Right lung (tissue), 10 donors: ENCODE measurements at places on chromosomes 6 and 20. TPM values are rescaled to one million over a fixed set of nuclear protein-coding genes. Genes with fewer than 3 reads are reported as not detected.

Gene ARFGAP1
- polyA plus RNA-seq, result 50.4 TPM

- no peak for DNase-seq
Measured at GRCh38 chr20:33753143-33753542, 21.3 kb downstream of the ZNF341 start.

DNA sequence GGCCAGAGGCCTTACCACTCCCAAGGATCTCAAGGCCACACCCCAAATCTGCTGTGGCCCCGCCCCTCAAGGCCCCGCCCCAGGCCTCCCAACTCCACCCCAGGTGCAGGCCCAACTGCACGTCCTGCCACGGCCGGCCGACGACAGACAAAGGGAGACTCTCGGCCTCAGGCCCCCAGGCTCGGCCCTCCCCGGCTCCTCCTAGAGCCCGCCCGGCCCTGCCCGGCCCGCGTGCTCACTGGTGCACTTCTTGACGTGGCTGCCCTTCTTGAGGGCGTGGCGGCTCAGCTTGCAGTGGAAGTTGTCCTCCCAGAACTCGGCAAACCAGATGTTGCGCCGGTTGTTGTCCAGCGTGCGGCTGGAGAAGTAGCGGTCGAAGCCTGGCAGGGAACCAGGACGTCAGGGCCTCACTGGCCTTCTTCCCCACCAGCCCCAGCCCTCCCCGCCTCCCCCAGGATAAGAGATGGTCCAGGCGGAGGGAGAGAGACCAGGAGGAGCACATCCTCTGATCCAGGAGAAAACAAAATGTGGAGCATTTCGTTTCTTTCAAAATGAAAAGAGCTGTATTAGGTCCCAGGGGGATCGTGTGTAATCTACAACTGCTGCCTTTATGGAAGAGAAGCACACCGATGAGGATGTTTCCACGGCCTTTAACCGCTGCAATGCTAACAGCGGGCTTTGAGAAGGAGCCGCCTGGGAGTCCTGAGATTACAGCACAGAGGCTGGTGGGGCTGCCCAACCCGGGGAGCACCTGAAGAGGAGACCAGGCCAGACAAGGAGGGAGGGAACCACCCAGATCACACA, 89.4 kb downstream of the GRM4 start:
- peak; percentile 60 for DNase-seq

Gene CD83
- 15.3 TPM for polyA plus RNA-seq

Gene GJA10
- polyA plus RNA-seq, result not detected

- no peak for DNase-seq
Measured at GRCh38 chr20:23320317-23320716, 30.3 kb upstream of the NXT1 start.

Gene MCHR2
- not detected for polyA plus RNA-seq

Gene CST5
- not detected for polyA plus RNA-seq

DNA sequence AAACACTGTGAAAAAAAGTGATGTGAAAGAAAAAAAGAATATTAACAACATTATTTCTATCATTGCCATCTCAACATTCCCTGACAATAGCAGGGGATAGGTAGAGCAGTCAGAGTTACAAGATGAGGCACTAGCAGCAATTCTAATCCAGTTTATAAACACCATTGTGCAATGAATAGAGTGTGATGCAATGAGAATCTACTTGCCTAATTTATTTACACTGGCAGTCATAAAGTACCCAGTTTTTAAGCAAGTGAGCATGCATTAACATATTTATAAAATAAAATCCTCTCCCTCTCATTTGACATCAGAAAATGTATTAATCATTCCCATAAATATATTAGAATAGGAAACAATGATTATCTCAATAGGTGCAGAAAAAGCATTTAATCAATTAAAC, 2.5 kb upstream of the MANEA start:
- no peak for DNase-seq

Gene DEFB124
- polyA plus RNA-seq, result 0.41 TPM

Gene RAET1G
- 2.0 TPM for polyA plus RNA-seq

DNA sequence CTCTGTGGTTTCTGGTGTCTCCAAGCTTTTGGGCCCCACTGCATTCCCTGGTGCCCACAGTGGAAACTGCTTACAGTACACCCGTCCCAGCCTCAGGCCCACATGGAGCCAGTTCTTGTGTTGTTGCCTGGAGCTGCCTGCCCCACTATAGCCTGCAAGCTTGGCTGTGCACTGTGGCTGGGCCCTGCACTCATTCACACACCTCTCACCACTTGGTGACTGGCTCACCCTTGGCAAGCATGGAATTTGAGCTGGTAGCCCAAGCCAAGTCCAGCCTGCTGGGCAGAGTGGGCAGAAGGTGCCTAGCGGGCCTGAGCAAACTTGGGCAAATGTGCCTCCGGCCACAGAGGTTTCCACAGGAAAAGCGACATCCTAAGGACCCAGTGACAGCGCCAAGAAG, 472.3 kb downstream of the MMUT start:
- no peak for DNase-seq

Gene HAO1
- 0.13 TPM for polyA plus RNA-seq

DNA sequence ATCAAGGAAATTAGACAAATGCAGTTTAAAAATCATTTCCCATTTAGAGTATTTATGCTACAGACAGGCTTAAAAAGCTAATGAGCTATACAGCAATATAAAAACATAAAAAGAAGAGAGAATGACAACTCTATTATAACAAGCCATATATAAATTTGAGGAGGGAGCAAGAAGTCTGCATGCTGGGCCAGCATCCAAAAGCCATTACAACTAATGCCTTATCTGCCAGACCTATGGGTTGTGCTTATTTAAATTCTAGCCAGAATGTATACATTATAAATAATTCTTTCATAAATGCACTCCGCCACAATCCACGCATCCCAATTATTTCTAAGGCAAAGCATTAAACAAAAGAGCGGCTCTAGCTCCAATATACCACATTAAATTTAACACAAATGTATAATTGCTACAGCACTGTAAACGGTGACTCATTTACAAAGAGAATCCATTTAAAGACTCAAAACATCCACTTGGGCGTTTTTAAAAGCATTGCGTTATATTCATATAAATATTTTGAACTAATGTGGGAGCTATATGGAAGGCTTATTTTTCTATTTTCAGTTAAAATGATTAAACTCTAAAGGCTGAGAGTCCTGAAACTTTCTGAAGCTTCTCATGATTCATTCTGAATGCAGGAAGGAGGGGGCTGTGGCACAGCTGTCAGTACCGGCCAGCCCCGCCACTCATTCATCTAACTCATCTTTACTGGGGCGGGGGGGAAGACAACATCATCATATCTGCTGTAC, 37.7 kb upstream of the RAB22A start:
- peak; percentile 40 for DNase-seq

DNA sequence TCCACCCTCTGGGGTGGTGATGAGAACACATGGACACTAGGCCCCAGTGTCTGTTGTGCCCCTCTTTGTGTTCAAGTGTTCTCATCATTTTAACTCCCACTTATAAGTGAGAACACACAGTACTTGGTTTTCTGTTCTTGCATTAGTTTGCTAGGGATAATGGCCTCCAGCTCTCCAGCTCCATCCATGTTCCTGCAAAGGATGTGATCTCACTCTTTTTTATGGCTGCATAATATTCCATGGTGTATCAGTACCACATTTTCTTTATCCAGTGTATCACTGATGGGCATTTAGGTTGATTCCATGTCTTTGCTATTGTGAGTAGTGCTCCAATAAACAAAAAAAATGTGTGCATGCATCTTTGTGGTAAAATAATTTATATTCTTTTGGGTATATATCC, 67.4 kb downstream of the RWDD2A start:
- no peak for DNase-seq

Gene TXLNB
- polyA plus RNA-seq, result 2.6 TPM

GRCh38 chr20:1242530-1242929, 16.7 kb downstream of the RAD21L1 start:
- DNase-seq, result no peak

- DNase-seq, result no peak
Measured at GRCh38 chr20:44583157-44583556, 778 bp downstream of the PKIG start.

GRCh38 chr20:20466341-20466879, 98.5 kb downstream of the INSM1 start:
- DNase-seq, result no peak

Gene ENPP5
- polyA plus RNA-seq, result 10.1 TPM

- no peak for DNase-seq
Measured at GRCh38 chr6:149323925-149324324, 6.4 kb downstream of the TAB2 start.

GRCh38 chr6:167306401-167306998, 15.4 kb downstream of the UNC93A start:
- no peak for DNase-seq

Gene PPIL6
- 10.0 TPM for polyA plus RNA-seq

- no peak for DNase-seq
Measured at GRCh38 chr6:11552442-11552841, 14.9 kb downstream of the TMEM170B start.

Gene BMP6
- polyA plus RNA-seq, result 2.3 TPM

Gene BMP7
- polyA plus RNA-seq, result 17.2 TPM
